NCI-H1694 treated with DMSO at 0.1 percent for 48 hours (cell line): ENCODE measurements at places on chromosomes 7 and 10.
A peak's percentile ranks its signal among the peaks of the same experiment; 100 is the strongest.

- DNase-seq: peak; percentile 55
Observed at GRCh38 chr7:139602143-139602722, 78.7 kb downstream of the CLEC2L start.

DNA sequence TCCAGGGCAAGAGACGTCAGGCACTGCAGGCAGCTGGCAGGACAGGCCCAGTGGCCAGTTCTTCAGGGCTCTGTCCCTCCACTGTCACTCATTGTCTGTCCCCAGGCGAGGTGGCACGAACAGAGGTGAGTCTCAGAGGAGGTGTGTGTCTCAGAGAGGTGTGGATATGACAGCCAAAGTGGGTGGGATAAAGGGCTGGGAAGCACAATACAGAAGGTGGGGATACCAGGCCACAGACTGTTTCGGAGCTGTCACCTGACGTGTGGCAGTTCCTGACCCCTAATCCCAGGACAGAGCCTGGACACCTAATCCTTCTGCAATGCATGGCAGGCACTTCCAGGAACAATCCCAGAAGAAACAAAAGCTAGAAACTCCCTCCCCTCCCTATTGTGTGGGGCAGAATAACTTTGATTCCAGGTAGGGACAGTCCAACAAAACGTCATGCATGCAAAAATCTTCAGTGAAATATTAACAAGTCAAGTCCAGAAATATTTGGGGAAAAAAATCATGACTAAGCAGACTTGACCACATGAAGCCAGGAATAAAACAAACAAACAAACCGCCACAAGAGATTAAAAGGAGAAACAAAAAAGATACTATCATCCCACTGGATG lies 11.6 kb downstream of the KLRG2 start:
- DNase-seq: no peak

DNA sequence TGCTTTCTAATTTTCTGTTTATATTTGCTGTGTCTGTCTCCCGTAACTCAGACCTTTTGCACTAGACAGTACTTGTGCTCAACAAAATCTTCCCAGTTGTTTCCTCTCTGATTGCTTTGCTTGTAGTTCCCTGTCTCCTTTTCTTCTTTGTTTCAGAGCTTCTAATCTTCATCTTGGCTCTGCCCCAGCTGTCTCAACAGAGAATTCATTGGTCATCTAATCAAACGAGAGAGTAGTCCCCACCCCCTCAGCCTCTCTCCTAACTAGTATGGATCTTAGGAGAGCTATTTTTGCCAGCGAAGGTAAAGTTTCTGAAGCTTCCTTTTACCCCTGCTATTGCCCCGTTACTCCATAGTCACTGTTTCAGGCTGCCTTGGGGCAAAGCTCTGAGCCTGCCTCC lies 32.8 kb downstream of the SLC26A4 start:
- peak; percentile 31 for DNase-seq

DNA sequence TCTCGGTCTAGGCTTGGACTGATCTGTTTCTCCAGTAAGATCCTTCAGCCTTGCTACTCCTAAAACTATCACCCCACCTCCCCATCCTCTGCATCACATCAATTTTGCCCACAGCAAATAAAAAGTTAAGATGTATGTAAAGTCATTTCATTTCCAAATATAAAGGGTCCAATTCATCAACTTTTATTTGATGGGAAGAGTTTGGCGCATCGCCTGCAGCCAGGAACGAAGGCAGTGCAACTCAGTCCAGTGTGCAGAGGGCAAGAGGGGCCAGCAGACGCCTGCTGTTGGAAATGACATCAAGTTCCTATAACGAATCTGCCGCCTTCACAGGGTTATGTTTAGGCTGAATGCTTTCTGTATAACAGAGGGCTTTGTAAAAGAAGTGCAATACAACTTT lies 97.0 kb downstream of the SVIL start:
- DNase-seq: no peak

- peak; percentile 28 for DNase-seq
Observed at GRCh38 chr7:78090616-78091015, 292.0 kb downstream of the PHTF2 start.

GRCh38 chr10:1048349-1048731 lies 579 bp downstream of the IDI1 start:
- DNase-seq: no peak

- DNase-seq: no peak
Observed at GRCh38 chr7:154867068-154867467, 135.9 kb downstream of the PAXIP1 start.

DNA sequence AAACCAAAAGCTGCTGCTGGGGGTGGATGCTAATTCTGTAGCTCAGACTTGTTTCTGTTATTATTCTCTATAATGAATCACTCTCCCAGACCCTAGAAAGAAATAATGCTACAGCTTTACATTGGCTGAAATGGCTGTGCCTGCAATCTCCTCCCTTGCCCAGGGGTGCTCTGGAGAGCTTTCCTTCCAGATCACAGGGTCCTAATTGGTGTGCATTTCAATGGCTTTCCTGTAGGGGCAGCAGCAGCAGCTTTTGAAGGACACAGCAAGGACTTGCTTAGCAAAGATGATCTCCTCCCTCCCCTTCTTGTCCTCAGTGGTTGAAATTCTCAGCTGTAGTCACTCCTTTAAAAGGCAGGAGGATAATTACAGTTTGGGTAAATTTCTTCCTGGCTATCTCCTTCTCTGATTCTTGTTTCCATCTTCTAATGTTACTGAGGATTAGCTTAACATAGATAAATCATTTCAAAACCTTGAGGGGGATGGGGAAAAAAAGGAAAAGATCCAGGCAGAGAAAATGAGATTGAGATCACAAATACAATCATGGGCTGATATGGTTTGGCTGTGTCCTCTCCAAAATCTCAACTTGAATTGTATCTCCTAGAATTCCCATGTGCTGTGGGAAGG lies 120.2 kb upstream of the CTTNBP2 start:
- DNase-seq: peak; percentile 74

DNA sequence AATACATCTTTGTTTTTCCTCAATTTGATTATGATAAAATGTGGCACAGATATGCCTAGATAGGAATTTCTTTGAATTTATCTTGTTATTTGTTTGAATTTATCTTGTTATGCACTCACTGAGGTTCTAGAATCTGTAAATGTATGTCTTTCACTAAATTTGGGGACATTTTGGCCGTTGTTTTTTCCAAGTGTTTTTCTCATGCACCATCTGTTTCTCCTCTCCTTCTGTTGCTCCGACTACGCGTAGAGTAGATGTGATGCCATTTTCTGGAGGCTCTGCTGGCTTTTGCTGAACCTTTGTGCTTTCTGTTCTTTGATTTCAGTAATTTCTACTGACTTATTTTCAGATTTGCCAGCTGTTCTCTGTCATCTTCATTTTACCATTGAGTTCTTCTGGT lies 101.9 kb downstream of the INPP5A start:
- no peak for DNase-seq

DNA sequence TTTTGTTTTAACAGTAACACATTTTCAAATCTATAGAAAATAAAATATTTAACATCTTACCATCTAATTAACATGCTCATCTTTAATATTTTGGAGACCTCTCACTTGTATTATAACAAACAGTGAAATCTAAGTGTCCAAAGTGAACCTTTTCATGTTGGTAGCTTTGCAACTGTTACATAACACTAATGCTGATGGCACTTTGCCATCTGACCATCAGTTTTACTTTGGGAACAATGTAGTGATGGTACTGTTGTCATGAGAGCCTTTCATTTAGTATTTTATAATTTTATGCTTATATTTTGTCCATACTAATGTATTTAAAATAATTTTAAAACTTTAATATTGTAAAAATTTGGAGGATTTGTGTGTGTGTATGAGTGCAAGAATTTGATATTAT lies 1017.0 kb upstream of the KCND2 start:
- no peak for DNase-seq

DNA sequence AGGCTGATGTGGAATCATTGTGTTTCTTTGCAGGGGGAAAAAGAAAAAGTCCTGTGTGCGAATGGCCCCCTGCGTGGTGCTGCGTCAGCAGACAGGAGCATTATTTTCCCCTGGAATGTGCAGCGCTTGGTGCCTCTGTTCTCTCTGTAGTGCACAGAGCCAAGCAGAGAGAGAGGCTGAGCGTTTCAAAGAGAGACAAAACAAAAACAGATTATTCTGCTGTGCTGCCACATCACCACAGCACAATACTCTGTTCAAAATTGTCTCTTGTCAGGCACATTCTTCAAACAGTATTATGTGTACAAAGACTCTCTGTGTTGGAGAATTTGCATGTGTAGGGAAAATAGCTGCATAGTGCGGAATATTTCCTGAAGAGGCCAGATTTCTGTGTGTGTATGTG lies 609.0 kb downstream of the SDK1 start:
- DNase-seq: no peak

- DNase-seq: peak; percentile 26
Observed at GRCh38 chr7:90931986-90932916, 332.0 kb upstream of the FZD1 start.

DNA sequence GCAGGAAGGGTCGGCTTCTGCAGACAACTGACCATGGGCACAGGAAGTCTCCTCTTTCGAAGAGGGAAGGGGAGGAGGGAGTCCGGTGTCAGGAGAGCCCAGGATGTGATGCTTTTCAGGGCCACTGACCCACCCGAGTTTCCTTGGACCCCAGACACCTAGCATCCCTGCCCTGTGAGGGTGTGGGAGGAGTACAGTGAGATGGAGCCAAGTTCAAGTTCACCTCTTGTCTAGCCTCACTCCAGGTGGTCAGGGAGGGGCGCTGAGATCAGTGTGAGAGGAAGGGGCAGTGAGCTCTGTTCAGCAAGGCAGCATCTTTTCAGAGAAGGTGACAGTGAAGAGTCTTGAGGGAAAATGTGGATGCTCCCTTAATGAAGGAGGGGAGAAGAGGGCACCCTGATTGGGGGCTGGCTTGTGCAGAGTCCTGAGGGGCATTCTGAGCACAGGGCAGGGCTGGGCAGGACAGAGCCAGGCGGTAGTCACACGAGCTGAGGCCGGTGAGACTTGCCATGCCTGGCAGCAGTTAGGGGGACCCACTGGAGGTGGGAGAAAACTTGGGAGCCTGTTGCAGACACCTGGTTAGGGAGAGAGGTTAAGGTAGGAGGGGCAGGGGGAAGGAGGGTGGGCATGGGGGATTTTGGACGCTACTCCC lies 49.7 kb downstream of the ADCY1 start:
- DNase-seq: no peak

GRCh38 chr10:78491812-78492211 lies 458.1 kb downstream of the RPS24 start:
- no peak for DNase-seq

- no peak for DNase-seq
Observed at GRCh38 chr7:151937286-151937685, 19.0 kb upstream of the GALNTL5 start.

- DNase-seq: no peak
Observed at GRCh38 chr10:50384898-50385297, 133.6 kb upstream of the ASAH2 start.

DNA sequence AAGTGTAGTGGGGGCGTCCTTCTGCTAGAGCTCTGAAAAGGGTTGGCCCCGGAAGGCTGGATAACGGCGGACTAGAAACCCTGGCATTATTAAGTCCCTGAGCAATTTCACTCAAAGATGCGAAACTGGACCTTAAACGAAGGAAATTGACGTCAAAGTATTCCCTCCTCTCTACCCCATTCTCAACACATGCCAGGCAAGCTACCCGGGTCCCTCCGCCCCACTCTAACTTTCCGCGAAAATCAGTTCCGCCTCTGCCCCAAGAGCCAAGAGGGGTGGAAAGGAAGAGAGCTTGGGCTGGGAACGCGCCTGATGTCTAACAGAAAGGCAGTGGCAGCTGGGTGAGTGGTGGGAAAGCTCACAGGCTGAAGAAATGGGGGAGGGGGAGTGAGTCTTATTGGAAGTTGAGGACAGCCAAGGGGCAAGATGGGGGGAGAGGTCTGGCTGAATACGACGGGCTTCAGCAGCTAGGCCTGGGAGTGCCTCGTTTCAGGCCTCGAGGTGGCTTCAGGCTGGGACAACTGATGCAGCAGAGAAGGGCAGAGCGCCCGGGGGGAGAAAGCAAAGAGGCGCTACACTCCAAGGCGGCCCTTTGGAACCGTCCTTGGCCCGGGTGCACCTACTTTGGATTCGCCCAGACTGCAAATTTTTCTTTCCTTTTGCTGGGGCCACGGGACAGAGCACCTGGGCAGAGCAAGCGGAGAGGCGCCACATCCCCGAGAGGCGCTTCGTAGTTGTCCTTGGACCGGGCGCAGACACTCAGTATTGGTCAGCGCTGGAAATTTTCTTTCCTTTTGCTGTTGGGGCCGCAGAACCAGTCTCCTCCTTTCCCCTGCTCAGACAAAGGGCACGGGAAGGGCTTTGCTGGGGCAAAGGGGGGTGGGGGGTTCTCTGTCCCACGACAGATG lies 2.0 kb upstream of the FEZF1 start:
- no peak for DNase-seq

- no peak for DNase-seq
Observed at GRCh38 chr7:99359465-99360154, 14.9 kb upstream of the ARPC1B start.

DNA sequence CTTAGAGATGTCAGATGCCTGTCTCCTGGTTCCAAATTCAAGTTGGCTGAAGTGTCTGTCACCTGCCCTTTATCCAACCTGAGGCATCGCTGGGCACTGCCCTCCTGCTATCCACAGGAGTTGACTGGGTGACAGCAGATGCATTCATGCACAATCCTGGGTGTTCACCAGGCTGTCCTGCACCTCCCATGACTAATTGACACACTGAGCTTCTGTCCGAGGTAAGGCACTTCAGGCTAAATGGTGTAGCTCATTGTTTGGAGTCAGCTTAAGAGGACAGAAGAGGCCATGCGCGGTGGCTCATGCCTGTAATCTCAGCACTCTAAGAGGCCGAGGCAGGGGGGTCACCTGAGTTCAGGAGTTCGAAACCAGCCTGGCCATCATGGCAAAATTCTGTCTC lies 2.4 kb downstream of the UCMA start:
- no peak for DNase-seq

GRCh38 chr7:108684629-108685028 lies 115.0 kb downstream of the DNAJB9 start:
- DNase-seq: no peak

DNA sequence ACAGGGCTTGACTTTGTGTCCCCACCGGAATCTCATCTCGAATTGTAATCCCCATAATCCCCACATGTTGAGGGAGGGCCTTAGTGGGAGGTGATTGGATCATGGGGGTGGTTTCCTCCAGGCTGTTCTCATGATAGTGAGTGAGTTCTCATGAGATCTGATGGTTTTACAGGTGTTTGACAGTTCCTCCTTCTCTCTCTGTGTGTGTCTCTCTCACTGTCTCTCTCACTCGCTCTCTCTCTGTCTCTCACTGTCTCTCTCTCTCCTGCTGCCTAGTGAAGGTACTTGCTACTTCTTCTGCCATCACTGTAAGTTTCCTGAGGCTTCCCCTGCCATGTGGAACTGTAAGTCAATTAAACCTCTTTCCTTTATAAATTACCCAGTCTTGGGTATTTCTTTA lies 289.8 kb upstream of the HABP2 start:
- no peak for DNase-seq

- DNase-seq: no peak
Observed at GRCh38 chr10:75159519-75159918, 48.1 kb downstream of the SAMD8 start.

DNA sequence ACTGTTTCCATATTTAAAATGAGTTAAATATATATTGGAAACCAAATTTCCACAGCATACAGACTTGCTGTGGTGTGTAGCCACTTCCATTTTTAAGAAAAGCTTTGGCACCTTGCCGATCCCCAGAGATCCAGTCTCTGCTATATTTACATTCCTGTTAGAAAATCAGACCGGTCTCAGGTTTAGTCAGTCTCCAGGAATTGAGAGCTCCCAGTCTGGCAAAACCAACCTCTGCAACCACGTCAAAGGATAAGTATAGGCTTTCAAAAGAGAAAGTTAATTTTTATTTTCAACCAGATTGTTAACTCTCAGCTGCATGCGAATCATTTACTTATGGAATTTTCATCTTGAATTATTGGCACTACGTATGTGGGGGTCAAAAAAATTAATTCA lies 28.2 kb downstream of the PUS7 start:
- DNase-seq: no peak
